Stimulated activated CD4-positive, alpha-beta T cell treated with anti-CD3 and anti-CD28 coated beads, Interleukin-1b, Interleukin-23, amount 100 ng/mL, for 48 hours (primary cell): ENCODE measurements at places on chromosomes 11 and 22.

GRCh38 chr11:120605469-120605868 lies 93.9 kb downstream of the GRIK4 start:
- no peak for DNase-seq

- DNase-seq = no peak
Measured at GRCh38 chr11:77201991-77202841, 74.2 kb downstream of the MYO7A start.

DNA sequence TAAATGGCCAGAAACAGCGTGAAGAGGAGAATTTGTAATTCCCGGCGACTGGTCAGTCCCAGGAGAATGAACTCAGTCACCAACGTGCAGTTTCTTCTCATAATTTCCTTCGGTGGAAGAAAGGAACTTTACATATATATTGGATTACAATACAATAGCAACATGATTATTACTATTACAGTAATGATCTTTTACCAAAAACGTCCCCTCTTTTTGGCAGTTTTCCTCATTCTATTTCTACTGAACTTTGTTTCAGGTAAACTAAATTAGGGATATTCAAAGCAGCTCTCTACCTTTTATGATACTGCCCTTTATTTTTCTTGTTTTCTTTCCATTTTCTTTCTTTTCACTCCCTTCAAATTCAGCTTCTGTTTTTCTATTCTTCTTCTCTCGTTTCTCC lies at the start of gene OR5M8:
Gene OR5M8 (minus strand): TSS at position 101 of the 400 bp plus-strand sequence. CDS start 0 bp downstream, at position 101.
- no peak for DNase-seq

GRCh38 chr11:14634813-14635212 lies 8.8 kb upstream of the PDE3B start:
- no peak for DNase-seq

DNA sequence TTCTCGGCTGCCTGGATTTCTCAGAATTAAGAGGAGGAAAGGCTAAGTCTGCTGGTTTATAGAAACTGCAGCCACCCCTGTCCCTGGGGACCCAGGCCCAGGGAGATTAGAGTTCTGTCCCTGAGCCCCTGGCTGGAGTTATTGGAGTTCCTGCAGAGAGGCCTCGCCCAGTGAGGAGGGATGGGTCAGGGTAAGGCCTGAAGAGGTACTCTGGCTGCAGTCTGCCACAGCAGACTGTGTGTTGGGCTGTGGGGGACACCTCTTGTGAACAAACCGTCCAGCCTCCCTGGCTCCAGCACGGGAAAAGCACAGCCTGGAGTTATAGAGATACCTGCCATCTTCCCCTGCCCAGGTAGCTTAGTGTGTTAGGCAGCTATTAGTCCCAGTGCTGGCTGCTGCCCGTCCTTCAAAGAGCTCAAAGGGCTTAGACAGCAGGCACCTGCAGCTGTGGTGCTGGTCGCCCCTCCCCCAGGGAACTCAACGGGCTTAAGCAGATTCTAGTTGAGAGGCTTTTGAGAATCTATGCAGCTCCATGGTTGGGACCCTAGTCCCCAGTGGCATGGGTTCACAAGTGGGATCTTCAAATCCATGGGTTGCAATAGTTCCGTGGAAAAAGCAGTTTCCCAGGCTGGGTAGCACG lies 36.6 kb upstream of the MUC15 start:
- DNase-seq = no peak

GRCh38 chr22:31137721-31138120 lies 2.6 kb downstream of the PLA2G3 start:
- no peak for DNase-seq
